ENCODE measurements at places on chromosomes 5 and 9. TPM values are rescaled to one million over a fixed set of nuclear protein-coding genes. Genes with fewer than 3 reads are reported as not detected.

DNA sequence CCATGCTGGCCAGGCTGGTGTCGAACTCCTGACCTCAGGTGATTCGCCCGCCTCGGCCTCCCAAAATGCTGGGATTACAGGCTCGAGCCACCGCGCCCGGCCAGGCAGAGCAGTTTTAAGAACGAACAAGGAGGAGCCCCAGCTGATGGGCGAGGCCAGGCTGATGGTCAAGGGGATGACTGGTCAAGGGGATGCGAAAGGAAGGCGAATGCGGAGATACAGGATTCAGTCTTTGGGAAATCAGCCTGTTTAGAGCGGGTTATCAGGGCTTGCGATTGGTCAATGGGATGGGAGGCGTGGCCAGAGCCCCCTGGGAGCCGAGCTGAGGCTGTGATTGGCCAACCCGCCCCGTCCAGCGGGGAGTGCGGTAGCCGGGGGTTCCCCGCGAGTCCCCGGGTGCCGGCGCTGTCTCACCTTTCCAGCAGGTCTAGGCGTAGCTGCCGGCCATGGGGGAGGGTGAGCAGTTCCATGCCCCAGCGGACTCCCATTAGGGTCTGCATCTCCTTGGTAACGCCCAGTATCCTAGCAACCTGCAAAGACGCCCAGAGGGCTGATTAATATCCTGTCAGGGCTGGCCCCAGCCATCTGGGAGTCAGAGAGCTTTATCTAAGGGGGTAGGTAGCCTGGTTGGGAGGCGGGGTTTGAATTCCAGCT is 7.5 kb upstream of the TOR2A start:
- DNase-seq, result peak; percentile 71

DNA sequence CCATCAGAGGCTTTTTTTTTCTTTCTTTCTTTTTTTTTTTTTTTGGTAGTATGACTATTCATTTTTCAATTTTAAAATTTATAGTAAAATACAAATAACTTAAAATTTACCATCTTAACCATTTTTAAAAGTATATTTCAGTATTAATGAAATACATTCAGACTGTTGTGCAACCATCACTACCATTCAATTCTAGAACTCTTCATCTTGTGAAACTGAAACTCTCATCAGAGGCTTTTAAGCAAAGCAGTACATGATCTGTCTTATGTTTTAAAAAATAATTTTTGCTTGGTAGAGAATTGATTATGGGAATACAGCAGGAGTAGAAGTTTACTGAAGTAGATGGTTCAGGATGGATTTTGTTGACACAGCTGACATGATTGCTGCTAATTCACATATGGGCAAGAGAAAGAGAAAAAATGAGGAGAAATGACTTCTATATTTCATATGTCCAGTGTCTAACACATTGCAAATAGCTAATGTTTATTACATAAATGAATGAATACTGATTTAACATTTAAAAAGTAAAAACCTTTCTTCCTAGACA is 13.4 kb downstream of the ELOVL7 start:
- no peak for DNase-seq

GRCh38 chr5:76163111-76163628 is 80.0 kb downstream of the SV2C start:
- no peak for DNase-seq

- no peak for DNase-seq
These were observed 22.7 kb downstream of the SH3GLB2 start for GRCh38 chr9:129005336-129005997.

DNA sequence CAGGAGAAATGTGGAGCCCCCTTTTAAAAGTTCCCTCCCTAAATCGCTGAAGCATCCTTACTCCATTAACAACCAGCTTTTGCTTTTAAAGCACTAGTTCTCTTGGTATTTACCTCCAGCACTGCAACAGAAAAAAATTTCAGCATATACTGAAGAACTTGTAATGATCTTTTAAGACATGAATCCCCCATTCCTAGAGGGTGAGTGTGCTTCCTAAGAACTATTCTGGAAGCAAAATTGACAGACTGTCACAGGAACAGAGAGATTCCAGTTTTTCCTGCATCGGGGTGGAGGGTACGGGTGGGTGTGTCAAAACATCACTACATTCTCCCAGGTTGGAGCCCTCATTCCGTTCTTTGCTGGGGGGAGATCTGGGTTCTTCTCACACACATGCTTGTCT is 151.9 kb downstream of the EBF1 start:
- no peak for DNase-seq

DNA sequence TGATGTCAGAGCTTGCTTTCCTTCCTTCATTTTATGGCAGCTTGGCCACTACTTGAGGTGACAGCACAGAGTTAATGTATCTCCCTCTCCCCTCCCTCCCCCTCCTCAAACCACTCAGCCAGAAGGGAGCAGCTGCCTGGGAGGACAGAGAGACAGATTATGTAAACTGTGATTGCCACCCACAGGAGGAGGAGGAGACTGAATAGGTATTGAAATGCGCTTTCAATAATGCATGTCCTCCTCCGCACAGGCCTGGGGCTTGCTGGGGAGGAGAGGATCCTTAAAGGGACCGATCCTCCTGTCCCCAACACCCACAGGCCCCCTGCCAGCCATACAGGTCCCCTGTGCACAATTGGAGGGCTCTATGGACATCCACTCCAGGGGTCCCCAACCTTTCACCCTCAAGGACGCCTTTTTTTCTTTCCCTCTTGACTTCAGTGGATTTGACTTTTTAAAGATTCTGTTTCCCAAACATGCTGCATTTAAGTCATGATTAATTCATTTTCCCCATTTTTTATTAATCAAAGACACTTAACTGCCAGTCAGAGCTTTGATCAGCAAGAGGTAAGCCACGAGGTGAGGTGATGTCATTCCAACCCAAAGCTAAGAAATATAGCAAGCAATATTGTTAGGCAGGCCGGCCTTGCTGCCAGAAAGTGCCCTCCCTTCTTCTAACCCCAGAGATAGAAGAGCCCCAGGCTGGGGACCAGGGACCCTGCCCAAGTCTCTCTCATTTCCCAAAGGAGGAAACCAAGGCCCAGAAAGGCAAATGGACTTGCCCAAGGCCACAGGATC is 47.5 kb upstream of the CPLX2 start:
- peak; percentile 28 for DNase-seq

GRCh38 chr9:118532592-118532991 is 828.4 kb downstream of the TLR4 start:
- no peak for DNase-seq

GRCh38 chr5:37738865-37739488 is 100.9 kb downstream of the GDNF start:
- no peak for DNase-seq

DNA sequence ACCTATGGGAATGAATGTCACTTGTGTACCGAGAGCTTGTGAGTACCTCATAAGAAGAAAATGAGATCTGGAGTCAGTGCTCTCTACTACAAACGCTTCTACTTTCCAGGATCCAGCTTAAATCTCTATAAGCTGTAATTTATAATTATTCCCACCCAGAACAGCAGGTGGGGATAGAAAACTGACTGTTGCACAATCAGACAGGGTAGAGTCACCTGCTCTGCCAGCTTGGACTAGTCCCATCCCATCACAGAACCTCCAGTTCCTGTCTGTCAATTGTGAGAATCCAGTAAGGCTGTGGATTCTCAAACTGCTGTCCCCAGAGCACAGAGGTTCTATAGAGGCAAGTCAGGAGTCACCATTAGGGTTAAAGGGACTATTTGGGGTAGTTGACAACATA is 2.0 kb downstream of the SPINK7 start:
- no peak for DNase-seq

- DNase-seq, result no peak
These were observed 719 bp downstream of the ARL14EPL start for GRCh38 chr5:116032991-116033390.

DNA sequence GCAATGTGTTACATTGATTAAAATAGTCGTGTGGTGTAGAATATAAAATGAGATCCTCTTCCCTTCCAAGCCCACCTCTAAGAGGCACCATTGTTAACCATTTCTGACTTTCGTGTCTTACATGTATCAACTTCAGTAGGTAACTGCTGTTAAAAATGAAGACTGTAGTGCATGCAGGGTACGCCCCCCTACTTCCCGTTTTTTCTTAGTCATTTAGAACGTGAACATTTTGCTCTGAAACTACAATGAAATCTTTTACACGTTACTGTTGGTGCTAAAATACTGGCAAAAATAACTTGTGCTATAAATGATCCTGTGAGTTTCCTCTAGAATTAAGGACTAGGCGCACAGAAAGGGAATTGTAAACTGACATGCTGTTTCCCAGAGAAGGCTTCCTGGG is 41.5 kb downstream of the WNK2 start:
- DNase-seq, result no peak

GRCh38 chr5:66527478-66528035 is 68.6 kb upstream of the MAST4 start:
- DNase-seq, result peak; percentile 17

CDKN2B gene
- total RNA-seq, result 17.3 TPM

IRX1 gene
- 0.19 TPM for total RNA-seq

JAKMIP2 gene
- total RNA-seq, result 7.7 TPM

CCDC183 gene
- 59.8 TPM for total RNA-seq

ANXA2R gene
- 10.2 TPM for total RNA-seq

Data from testis (tissue), 5 donors.